ENCODE measurements at places on chromosomes 12 and 14.
A peak's percentile ranks its signal among the peaks of the same experiment; 100 is the strongest.

DNA sequence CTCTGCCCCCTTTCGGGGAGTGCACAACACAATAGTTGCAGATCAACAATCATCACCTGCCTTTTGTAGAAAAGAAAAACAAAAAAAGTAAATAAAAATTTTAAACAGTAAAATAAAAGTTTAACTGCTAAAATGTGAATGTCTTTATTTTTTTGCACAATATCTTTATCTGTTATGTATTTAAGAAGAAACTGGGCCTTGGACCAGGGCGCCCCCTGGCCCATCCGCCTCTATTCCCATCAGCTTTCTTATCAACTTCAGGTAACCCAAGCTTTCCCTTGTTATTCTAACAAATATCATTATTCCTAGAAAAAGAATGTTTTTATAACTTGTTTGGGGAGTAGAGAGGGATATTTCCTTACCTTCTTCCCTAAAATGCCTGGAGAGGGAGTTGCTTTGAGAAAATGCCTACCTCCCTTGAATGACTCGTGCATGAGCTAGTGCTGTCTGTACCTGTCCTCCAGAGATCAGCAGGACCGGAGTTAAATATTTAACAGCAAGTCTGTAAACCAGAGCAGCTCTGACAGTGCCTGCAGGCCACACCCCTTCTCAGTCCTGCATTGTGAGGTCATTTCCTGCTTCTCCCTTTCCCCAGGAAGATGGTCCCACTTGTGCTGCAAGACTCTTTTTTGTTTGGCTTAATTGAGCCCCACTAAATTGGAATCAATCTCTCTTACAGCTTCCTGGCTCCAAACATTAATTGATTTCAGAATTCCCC lies 192.8 kb upstream of the RGS6 start:
- DNase-seq: peak; percentile 32

GRCh38 chr12:9933958-9934357 lies 1.8 kb upstream of the CLEC2A start:
- DNase-seq: no peak

- DNase-seq: no peak
Measured at GRCh38 chr12:44574586-44574985, 301.5 kb downstream of the NELL2 start.

DNA sequence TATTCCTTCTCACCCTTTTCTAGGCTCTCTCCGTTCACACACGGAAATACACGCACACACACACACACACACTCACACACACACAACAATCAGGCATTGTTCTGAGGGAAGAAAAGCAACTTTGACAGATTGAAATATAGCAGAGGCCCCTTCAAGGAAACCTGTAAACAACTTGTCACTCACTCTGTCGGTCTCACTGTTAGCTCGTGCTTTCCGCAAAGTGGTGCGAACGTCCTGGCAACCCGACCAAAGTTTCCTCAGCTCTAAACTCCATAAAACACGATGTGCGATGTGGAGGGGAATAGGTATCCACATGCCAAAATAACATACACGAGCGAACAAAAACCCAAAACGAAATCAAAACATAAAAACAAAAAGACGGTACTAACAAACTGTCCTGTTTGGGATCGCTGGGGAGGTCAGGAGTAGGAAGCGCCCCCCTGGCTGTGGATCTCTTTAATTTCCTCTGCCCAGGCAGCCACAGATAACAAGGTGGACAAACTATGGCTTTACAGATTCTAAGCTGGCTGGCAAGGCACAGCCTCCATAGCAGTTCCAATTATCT lies 822 bp upstream of the SOX5 start:
- DNase-seq: peak; percentile 19

DNA sequence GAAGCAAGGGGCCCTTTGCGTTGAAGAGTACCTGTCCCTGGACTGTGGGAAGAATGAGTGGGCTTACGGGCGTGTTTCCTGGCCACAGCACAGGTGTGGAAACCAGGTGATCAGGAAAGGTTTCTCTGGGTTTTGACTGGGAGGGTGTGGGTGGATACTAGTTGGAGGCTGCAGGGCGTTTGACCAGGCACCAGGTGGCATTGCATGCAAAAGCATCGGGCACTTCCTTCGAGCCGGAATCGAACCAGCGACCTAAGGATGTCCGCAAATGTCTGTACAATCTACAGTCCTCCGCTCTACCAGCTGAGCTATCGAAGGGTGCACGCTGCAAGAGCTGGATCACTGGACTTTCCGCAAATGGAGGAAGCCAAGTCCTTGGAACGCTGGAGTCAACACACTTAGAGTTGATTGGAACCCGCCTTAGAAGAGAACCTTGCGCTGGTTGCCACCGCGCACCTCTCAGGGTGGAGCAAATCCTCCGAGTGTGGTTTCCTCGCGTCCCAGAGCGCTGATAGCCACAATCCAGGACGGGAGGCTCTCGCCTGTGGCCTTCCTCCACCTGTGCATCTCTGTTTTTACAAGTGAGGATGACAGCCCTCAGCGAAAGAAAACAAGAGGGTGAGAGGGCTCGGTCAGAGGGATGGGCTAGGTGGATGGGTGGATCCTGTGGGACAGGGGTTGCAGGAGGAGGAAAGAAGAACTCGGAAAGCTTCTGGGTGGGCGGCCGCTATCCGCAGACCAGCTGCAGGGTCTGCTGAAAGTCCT lies 21.2 kb upstream of the RNASE4 start:
- DNase-seq: peak; percentile 59

DNA sequence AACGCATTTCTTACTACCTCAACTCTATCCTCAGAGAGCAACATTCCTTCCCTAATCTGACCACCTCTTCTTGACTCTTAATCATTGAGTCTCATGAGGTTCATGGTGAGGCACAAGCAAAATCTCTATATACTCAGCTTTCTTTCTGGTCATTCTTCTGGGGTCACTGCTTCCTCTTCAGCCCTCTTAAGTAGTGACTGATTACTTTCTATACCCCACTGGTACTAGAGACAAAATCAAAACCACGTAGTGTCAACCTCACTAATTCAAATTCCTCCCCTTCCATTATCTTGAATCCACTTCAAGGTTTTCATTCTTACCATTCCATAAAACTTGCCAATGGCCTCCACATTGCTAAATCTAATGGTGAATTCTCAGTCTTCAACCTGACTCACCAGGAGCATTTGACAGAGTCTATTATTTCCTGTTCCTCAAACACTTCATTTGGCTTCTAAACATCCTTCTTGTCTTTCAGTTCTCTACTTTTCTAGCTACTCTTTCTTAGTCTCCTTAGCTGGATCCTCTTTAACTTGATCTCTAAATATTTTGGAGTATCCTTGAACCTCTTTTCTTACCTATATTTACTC lies 6.8 kb downstream of the WDHD1 start:
- DNase-seq: no peak

DNA sequence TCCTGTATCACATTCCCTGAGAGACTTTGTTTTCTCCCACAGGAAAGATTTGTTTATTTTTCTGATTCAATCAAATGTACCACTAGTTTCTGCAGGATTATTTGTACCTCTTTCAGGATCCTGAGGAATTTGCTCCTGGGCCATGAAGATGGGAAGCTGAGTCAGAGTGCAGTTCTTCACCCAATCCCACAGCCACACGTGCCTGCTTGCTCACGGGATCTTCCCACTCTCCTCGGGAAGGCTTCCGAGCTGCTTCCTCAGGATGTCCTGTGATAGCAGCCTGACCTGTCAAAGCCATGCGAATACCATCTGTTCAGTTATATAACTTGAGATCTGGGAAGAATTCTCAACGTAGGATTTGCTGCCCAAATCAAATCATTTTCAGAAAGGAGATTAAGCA lies 41.8 kb upstream of the HIF1A start:
- DNase-seq: no peak

DNA sequence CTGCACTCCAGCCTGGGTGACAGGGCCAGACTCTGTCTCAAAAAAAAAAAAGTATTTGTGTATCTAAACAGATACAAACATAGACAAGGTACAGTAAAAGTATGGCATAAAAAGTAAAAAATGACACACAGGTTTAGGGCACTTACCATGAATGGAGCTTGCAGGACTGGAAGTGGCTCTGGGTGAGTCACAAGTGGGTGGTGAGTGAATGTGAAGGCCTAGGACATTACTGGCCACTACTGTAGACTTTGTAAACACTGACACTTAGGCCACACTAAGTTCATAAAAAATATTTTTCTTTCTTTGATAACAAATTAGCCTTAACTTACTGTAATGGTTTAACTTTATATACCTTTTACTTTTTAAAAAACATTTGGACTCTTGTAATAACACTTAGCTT lies 38.0 kb upstream of the EIF5 start:
- DNase-seq: no peak

DNA sequence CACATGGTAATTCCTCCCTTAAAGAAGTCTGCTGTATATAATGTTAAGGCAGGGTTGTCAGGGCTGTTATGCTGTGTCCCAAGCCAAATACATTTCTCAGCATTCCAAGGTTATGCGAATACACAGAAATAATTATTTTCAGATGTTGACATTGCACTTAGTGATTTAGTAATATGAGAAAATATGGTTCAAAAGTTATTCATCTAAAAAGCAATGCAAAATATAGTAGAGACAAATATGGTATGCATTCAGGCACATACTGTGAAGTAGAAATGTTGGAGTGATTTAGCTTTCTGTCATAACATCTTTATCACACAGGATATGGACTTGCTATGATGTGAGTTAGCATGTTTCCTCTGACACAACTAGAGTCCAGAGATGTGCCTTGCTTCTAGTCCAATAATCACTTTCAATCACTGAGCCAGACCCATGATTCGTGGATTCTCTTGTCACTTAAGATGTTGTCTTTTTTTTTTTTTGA lies 70.0 kb downstream of the PDE3A start:
- DNase-seq: no peak

GRCh38 chr12:121248622-121249021 lies 38.7 kb downstream of the P2RX4 start:
- DNase-seq: no peak

DNA sequence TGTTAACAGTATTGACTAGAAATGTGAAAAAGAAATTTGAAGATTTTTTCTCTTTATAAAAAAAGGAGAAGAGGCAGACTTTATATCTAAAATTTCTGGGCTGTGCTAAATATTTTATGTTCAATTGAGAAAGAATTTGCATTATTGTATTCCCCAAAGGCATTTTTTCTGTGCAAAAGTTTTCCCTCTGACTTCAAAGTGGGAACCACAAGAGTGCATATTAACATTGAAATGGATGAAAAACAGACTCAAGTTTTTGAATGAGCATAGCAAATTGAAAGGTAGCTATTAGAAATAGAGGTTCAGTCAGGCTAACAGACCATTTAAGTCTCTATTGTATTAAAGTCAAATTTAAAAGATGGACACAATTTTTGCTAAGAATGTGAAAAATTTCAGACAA lies 95.2 kb downstream of the RASSF9 start:
- no peak for DNase-seq
